ENCODE measurements at places on chromosomes 7 and 10.

- no peak for DNase-seq
Observed at GRCh38 chr10:613271-614138, 76.0 kb downstream of the DIP2C start.

DNA sequence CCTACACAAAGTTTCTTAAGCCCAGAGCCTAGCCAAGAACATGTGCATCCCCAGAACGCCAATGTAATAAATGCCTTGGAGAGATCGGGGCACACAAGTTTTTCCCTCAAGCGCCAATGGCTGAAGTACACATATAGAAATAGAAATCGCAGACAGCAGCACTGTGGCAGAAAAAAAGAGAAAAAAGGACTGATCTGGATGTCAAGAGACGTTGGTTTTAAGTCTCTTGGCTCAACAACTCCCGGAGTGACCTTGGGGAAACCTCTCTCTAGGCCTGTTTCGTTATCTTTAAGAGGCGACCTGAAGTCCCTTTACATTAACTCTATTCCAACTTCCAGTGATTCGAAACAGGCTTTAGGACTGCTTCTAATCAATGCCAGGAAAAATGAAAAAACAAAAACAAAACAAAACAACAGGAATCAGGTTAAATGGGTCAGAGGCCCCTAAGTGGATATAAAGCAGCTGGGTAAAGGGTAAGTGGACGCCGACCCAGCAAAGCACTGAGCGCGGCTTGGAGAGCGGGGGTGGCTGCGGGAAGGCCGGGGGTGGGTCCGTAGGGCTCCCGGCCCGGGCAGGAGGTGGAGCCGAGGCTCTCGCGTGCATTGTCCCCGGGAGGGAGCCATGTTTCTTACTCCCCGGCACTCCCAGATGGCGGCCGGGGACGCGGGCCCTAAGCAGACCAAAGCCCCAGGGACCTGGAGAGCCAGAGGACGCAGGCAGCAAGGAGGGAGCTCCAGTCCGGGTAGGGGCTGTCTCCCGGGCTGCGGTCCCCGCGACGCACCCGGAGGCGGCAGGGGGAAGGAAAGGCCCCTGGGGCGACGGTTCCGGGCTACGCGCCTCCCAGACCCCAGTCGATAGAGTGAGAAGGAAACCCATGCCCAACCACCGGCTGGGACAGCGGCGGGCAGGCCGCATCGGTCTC lies 757 bp downstream of the EIF3A start:
- DNase-seq = peak; percentile 29

- no peak for DNase-seq
Observed at GRCh38 chr10:100960251-100960650, 9.1 kb upstream of the SEMA4G start.

GRCh38 chr10:6175329-6176055 lies 27.2 kb upstream of the PFKFB3 start:
- DNase-seq = no peak

- DNase-seq = no peak
Observed at GRCh38 chr7:151859111-151859947, 17.6 kb downstream of the PRKAG2 start.

- DNase-seq = no peak
Observed at GRCh38 chr7:12689451-12689850, 2.0 kb downstream of the ARL4A start.

GRCh38 chr10:28624351-28624750 lies 53.0 kb upstream of the BAMBI start:
- DNase-seq = no peak

- DNase-seq = no peak
Observed at GRCh38 chr7:37287131-37287855, 161.4 kb downstream of the ELMO1 start.

GRCh38 chr10:122740640-122741039 lies 41.0 kb upstream of the C10orf120 start:
- DNase-seq = no peak

GRCh38 chr10:12703126-12703525 lies 298.4 kb downstream of the CCDC3 start:
- DNase-seq = no peak

DNA sequence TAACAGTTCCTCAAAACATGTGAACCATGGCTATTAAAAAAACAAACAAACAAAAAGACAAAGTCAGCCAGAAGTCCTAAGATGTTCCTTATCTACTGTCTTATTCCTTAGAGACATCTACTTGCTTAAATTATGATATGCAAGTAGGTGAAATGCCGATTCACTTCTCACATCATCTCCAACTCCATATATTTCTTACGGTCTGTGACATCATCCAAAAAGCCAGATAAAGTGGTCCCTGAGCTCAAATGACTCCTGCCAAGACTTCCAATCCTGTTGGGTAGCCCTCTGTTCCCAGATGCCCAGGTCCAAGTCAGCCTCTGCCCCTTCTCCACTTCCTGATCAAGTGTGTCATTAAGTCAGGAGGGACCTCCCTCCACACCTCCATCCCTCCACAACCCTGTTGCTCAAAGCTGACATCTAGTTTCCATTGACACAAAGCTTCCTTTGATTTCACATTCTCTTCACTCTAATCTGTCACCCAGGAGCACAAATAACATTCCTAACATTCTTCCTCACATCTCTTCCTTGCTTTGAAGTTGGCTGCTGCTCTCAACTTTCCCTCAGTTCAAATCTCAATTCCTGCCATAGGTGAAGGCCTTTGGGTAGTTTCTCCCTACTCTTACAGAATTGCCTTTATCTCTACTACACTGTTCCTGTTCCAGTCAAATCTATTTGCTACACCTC lies 56.1 kb upstream of the PDLIM1 start:
- DNase-seq = no peak
